ENCODE measurements at places on chromosomes 3 and 15.

DNA sequence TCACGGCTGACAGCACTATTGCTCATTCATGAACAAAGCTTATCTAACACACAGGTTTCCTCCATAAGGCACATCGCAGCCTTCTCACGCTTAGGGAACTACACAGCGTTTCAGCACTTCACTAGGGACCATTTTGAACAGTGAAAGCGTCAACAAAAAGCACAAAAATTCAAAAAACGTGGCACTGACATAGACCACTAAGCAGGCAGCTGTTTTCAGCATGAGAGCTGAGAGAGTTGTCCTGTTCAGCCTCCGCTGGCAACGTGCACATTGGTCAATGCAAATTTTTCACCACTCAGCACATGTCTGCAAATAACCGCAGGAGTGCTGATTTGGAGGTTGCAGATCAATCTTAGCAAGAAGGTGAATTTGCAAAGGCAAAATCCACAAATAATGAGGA is 109.2 kb downstream of the LRRK1 start:
- no peak for DNase-seq

DNA sequence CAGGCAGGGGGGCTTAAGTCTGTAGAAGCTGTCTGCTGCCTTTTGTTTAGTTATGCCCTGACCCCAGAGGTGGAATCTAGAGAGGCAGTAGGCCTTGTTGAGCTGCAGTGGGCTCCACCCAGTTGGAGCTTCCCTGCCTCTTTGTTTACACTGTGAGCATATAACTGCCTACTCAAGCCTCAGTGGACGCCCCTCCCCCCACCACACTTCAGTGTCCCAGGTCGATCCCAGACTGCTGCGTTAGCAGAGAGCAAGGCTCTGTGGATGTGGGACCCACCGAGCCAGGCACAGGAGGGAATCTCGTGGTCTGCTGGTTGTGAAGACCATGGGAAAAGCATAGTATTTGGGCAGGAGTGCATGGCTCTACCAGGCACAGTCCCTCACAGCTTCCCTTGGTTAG is 446.8 kb upstream of the RARB start:
- no peak for DNase-seq

DNA sequence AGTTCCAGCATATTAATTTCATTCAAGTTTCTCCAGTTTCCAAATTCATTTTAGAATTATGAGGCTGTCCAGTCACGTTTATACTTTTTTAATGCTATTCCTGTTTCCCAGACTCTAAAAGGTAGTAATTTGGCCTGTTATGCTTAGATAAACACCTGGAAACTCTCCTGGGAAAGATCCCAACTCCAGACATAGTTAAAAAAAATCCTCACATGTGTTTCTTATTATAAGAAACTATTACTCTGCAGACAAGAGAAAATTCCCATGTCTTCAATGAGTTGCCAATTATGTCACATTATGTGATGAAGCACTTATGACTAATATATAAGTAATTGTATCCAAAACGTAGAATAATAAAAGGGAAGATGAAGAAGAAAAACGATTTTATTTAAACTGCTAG is 137.1 kb upstream of the TMC3 start:
- DNase-seq = no peak

GRCh38 chr3:18989237-18989795 is 159.0 kb upstream of the KCNH8 start:
- no peak for DNase-seq

DNA sequence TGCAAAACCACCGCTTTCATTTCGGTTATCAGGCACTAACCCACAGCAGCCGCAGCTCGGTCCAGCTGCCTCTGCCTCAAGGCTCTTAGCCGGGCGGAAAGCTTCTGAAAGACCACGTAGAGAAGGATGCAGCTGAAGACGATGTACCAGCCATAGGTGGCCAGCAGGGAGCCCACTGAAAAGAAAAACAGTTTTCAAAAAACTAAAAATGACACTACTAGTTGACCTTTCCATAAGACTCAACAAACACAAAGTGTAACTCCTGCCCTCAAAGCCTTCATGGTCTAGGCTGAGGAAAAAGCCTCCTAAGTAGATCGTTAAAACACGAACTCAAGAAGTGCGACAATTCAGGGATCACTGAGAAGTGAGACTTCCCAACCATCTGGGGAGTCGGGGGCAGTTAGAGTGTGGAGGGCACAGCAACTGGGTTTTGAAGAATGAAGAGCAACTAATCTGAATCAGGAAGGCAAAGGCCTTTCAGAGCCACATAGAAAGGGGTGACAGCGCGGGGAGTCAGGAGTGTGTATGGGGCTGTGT is 716 bp downstream of the SELENOS start:
- no peak for DNase-seq

- DNase-seq = no peak
These were observed 200.0 kb upstream of the CFAP20DC start for GRCh38 chr3:59249698-59250361.

- DNase-seq = no peak
These were observed 332.9 kb downstream of the ROBO2 start for GRCh38 chr3:77372634-77373346.

- no peak for DNase-seq
These were observed 715.6 kb downstream of the ROBO1 start for GRCh38 chr3:79052054-79052681.

- DNase-seq = no peak
These were observed 2.1 kb upstream of the OXSR1 start for GRCh38 chr3:38163117-38163840.

DNA sequence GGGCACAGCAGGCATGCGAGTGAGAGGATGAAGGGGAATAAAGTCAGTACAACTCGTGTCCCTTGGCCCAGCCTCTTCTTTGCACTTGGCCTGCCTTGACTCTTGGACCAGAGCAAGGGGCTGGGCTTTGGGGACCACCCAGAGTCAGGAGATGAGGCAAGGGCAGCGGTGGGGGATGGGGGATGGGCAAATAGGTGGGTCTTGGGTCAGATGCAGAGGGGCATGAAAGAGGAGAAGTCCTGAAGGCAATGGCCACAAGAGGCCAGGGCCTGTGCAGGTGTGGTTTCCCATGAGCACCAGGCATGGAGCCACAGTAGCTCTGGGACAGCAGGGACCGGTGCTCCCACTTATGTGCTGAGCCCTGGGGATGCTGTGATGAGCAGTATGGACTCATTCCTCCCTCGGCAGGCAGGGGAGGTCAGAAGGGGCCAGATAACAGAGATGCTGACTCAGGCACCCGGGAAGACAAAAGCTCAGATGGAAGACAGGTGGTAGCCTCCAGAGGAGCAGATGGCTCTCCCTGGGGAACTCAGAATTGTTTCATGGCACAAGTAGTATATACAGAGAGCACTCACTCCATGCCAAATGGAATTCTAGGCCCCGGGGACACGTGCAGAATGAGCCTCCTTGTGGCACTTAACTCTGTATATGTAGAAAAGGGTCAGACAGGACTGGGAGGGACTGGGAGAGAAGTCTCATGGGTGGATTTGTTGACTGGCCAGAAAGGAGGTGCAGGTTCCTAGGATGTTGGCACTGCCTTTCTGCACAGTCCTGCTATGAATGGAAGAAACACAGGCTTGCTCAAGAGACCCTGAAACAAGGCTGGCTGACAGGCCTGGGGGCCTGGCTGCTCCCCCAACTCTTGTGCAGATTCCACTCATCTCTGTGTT is 14.3 kb downstream of the ZBTB47 start:
- no peak for DNase-seq

DNA sequence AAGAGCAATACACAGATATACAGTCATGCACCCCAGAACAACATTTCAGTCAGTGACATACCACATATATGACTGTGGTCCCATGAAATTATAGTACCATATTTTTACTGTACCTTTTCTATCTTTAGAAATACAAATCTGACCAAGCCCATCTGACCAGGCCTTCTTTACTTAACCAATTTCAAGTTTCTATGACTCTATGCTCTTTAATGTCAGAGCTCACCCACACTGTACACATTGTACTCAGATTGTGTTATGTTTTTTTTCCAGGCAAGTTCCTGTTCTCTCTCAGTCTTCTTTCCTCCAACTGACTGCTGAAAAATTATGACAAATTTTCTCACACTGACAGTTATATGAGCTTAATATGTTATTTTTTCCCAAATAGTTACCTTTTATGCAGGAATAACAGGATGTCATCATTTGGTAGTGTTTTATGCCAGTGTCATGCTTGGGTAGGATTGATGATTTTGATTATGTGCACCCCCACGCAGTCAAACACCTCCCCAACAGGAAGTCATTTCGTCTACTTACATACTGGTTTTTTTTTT is 8.0 kb upstream of the CBLB start:
- no peak for DNase-seq

- no peak for DNase-seq
These were observed 13.1 kb downstream of the RSL24D1 start for GRCh38 chr15:55183679-55184078.

DNA sequence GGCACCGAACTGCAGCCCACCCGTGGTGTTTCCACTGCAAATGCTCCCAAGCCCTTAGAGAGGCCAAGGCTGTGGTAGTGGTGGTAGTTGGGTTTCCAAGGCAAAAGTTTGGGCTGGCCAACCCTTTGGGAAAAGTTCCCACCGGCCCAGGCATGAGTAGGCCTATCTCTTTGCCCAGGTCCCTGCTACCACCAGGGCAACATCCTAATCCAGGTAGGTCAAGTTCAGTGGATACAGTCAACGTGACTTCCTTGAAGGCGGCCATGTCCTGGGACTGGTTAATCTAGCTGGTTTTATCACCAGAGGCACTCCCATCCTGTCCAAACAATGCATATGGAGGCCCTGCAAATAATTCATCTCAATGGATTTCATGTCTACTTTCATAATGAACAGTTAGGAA is 1.6 kb upstream of the ONECUT1 start:
- DNase-seq = no peak

DNA sequence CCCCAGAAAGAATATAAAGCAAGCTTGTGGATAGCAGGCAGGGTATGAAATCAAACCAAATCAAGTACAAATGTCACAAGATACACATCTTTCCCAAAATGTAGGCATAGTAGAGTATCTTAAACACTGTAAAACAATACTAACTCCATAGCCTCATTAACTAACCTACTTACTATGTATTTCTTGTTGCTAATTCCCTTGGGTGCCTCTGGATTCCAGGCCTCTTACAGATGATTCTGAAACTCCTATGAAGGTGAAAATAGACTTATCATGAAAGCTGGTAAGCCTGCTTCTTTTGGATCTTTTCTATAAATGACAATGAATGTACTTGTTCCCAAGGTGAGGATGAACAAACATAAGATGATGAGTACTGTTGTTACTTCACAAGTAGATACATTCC is 93.8 kb downstream of the FRMD5 start:
- no peak for DNase-seq

GRCh38 chr3:127053979-127054378 is 71.1 kb downstream of the PLXNA1 start:
- no peak for DNase-seq

GRCh38 chr3:184039414-184039813 is 7.9 kb downstream of the HTR3D start:
- no peak for DNase-seq

Measured in activated naive CD4-positive, alpha-beta T cell (primary cell).